Right ventricle myocardium superior (tissue), 1 donor: ENCODE measurements at places on chromosomes 4 and X. TPM values are rescaled to one million over a fixed set of nuclear protein-coding genes. Genes with fewer than 3 reads are reported as not detected.

The PAK3 gene
- total RNA-seq: 0.35 TPM

DNA sequence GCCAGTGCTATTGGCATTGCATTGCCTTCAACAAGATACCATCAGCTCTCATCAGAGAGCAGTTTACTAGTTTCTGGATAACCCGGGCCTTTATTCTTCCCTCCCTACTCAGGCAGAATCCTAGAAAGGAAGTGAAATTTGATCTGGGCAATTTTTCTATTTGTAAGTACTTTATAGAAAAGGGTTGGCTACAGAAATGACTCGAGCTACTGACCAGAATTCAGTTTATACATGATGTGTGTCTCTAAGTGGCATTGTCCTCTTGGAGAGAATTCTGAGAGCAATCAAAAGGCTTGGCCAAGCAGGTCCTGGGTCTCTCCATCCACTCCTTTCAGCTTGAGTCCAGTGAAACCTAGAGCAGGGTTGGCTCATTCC, 192.7 kb upstream of the LEF1 start:
- no peak for DNase-seq

DNA sequence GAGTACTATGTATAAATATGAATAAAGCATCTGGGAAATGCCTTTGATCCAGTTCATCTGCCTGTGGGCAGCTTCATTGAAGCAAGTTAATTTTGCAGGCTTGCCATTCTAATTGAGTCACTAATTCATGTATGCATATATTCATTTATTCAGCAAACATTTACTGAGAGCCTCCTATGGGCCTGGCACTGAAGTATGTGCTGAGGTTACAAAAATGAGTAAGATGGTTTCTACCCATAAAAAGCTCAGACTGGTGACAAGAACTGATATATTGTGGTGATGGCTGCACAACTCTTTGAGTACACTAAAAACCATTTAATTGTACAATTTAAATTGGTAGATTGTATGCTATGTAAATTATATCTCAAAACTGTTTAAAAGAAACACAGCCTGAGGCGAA, 1.1 kb upstream of the MRPL1 start:
- DNase-seq: no peak

DNA sequence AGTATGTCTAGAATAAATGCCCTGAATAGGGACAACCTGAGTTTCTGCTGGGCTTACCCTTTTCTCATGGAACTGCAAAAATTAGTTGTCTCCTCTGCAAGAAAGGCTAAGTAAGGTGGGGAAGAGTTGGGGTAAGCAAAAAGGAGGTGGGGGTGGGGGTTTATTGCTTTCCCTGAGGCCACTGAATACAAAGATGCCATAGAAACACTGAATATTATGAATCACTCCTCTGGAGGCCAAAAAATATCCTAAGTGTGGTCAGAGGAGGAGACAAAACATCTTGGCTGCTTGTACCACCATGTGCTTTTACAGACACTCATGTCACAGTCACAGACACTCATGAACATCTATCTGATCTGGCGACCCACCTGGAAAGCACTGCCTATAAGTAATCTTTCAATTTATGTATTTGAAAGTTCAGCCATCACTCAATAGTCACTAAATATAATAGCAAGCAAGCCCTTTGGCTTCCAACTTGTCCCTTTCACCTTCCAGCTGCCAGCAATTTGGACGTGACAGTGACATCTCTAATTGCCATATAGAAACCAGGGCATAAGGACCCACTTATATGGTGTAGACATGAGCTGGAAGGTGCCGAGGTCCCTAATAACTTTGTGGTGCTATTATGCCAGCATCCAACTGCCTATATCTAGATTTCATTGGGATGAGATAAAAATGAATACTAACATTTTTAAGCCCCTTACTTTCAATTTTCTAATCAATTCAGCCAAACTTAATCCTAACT, 122.7 kb upstream of the CBR4 start:
- DNase-seq: no peak
